Stimulated activated CD4-positive, alpha-beta T cell treated with anti-CD3 and anti-CD28 coated beads, TNF-alpha, amount 100 ng/mL, for 24 hours (primary cell): ENCODE measurements at places on chromosomes 13 and 19.

- no peak for DNase-seq
These were observed 49.6 kb upstream of the DIAPH3 start for GRCh38 chr13:60213236-60213744.

GRCh38 chr19:6963937-6964336, 57.3 kb downstream of the MBD3L2B start:
- no peak for DNase-seq

DNA sequence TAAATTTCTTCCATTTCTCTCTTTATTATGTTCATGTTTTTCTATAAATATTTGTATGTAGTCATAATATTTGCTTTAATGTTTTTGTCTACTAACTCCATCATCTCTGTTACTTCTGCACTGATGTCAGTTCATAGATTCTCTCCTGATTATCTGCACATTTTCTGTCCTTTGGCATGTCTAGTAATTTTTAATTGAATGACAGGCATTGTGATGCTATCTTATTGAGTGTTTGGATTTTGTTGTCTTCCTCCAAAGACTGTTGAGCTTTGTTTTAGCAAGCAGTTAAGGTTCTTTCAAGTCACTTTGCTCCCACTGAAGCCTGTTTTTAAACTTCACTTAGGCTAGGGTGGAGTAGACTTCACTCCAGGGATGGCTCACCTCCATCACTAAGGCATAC, 276.8 kb downstream of the DLEU7 start:
- DNase-seq, result no peak

DNA sequence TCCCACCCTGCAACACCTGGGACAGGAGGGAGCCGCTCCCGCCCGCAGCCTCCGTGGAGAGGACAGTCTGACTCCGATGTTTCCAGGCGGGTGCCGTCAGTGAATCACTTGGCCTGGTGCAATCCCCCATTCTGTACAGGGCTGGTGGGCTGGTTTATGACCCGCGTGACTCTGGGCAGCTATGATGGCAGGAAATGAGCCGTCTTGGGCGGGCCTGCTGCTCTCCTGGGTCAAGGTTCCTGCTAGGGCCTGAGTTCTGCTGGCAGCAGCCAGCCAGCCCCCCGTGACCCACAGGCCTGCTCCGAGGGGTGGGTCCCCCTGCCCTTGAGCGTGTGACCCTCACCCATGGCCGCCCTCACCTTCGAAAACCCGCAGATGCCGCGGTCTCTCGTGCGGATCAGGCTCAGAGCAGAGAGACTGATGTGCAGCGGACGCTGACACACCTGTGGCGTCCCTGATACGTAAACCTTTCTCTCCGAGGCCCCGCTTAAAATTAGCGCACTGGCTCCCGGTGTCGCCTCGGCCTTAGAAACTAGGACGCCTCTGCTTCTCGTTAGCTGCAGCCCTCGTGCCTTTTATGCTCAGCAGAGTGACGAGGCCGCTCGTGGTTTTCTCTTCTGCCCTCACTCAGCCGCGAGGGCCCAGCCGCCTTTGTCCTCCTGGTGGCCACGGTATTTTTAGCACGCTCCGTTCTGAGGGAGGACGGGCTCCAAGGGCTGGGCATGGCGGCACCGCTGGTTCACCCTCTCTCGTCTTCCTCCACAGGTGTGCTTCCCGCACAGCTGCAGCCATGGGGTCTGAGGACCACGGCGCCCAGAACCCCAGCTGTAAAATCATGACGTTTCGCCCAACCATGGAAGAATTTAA, 63.4 kb downstream of the KDM4B start:
- no peak for DNase-seq

DNA sequence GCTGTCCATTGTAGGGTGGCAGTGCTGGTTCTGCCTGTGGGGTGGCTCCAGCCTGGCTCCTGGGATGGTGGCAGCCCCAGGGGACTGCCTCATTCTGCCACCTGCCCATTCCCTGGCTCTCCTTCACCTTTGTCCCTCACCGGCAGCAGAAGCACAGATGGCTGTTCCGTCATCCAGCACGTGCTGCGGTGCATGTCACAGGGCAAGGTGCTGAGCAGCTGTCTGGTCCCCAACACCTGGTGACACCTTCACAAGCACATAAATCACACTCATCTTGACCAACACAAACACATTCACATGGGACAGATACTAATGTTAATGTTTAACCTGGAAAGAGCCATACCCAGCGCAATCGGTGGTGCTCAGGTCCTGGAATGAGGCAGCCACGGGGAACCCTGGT, 126.8 kb downstream of the UQCRFS1 start:
- no peak for DNase-seq

GRCh38 chr13:97440598-97441170, 6.7 kb downstream of the RAP2A start:
- DNase-seq, result no peak
